ENCODE measurements at places on chromosomes 5 and 9. TPM values are rescaled to one million over a fixed set of nuclear protein-coding genes. Genes with fewer than 3 reads are reported as not detected.
A peak's percentile ranks its signal among the peaks of the same experiment; 100 is the strongest.

The MEGF9 gene
- 2.4 TPM for total RNA-seq

DNA sequence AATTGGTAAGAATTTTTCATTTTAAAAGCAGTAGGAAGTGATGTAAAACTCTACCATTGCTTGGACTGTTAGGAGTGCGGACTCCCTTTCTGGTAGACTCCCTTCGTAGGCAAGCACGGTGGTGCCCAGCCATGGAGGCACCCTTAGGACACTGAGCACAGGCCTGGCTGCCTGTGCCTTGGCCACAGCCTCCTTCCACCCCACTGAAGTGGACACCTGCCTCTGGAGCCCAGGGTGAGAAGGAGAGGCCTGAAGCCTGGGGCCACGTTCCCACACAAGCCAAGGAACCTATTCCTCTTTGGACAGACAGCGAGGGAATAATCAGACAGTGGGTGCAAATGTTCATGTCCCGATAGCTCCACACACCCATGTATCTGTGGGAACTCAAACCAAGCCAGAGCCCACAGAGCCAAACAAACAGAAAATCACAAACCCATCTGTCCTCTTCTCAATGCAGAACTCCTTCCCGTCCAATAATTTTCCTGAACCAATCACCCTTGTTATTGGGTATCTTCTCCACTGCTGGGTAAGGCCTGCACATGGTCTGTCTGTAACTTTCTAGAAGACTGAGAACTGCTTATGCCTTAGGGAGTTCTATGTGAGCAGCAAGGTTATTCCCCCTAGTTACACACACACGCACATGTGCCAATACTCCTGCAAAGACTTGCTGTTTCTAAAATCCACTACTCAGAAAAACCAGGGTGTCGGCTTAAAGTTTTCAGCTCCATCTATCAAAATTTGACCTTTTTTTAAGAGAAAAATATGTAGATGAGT is 45.2 kb downstream of the UBE2QL1 start:
- no peak for DNase-seq

The DNAJA1 gene
- 53.2 TPM for total RNA-seq

DNA sequence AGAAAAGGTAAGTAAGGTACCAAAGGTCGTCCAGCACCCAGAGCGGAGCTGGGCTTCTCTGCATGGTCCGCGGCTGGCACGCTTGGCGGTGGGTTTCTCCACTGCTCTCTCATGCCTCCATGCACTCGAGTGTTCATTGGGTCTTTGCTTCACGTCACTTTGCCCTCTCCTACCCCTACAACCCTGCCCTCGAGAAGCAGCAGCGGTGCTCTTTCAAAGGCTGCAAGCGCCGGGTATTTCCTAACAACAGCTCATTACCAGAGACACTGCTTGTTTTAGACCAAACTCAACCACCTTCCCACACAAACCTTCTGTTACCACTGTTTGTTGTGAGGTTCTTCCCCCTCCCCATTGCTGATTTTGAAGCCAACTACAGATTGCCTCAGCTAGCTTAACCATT is 21.5 kb upstream of the ZBTB34 start:
- DNase-seq = no peak

DNA sequence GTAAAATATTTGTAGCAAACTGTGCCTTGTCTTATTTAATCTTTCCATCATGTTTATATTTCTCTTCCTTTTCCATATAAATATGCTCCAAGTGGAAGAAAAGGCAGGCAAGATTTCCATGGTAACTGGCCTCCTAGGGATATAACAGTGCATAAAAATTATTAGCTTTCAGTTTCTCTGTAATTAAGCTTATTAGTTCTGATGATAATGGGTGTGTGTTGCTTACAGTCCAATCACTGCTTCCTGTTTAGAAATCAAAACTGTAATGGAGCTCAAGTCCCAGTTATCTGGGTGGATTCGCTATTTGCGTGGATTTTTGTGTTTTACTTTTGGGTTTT is 213.0 kb downstream of the PJA2 start:
- no peak for DNase-seq

DNA sequence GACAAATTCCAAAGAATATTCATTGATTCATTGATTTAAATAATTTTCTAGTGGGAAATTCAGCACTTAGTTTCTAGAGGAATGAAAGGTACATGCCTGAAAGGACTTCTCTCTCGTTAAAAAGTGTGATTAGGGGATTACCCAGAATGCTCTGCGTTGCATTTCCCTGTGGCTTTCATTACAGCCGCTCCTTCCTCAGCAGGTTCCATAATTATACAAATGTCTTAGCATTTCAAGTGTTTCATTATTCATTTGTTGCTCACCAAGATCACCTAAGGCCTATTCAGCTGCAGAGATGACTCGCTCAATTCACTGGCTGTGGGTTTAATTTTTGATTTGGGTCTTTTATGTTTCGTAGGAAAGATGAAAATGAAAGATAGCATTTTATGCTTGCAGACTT is 52.8 kb downstream of the SPATA31C2 start:
- no peak for DNase-seq

GRCh38 chr5:91187032-91187431 is 196.1 kb downstream of the ARRDC3 start:
- no peak for DNase-seq

- peak; percentile 75 for DNase-seq
Observed at GRCh38 chr9:96418920-96419690, 935 bp upstream of the ZNF367 start.

DNA sequence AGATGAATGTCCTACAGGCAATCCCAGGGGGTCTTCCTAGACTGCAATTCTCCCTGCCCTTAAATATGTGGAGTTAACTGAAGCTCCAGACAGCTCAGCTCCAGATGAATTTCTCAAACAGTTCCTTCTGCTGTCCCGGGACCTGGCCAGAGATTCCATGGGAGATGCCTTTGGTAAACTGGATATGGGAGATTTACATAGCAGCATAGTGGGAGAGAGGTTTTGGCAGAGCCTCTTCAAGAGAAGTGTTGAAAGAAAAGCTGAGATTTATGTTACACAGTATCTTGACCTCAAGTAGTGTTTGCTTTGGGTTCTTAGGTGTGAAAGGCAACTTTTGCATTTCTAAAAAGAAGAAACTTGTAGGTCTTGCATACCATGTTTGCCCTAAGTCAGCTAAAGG is 364.9 kb downstream of the ARRDC3 start:
- DNase-seq = no peak

DNA sequence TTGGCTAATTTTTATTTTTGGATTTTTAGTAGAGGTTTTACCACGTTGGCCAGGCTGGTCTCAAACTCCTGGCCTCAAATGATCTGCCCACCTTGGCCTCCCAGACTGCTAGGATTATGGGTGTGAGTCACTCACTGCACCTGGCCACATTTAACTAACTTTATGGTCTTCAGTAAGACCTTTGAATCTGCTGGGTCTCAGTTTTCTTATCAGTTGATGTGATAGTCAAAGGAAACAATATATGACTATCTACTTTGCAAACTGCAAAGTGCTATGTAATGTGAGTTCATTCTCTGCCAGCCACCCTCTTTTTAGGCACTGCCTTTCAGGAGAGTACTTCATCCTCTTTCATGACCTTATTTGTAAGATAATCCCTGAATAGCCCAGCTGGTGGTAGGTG is 474.7 kb downstream of the PDE4D start:
- DNase-seq = no peak

GRCh38 chr5:167507463-167508233 is 783.8 kb upstream of the WWC1 start:
- no peak for DNase-seq

DNA sequence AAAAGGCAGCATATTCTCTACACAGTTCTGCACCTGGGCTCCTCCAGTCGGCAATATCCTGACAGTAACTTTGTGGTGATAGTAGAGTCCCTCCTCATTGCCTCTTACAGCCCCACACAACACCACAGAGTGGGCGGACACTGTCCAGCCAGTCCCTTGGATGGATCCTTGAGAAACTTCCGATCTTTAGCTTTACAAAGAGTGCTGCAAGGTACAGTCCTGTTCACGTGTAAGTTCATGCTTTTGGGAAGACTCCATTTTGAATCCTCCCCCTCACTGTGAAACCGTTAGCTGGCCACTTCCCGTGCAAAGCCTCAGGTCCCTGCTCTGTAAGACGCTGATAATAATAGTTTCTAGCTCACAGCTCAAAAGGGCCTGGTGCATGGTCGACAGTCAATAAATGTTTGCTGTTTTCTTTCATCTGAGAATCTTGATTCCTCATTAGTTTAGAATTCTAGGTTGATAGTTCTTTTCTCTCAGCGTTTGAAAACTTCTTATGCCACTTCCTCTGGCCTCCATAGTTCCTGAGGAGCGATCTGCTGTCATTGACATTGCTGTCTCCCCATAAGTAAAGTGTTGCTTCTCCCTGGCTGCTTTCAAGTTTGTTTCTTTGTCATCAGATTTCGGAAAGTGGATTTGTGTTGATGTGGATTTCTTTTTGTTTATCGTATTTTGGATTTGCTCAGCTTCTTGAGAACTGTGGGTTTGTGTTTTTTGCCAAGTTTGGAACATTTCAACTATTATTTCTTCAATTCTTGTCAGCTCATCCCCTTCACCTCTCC is 82.9 kb downstream of the COL23A1 start:
- no peak for DNase-seq

- peak; percentile 83 for DNase-seq
Observed at GRCh38 chr9:81588148-81588871, 101.0 kb downstream of the TLE1 start.

The SH2D3C gene
- total RNA-seq = not detected

DNA sequence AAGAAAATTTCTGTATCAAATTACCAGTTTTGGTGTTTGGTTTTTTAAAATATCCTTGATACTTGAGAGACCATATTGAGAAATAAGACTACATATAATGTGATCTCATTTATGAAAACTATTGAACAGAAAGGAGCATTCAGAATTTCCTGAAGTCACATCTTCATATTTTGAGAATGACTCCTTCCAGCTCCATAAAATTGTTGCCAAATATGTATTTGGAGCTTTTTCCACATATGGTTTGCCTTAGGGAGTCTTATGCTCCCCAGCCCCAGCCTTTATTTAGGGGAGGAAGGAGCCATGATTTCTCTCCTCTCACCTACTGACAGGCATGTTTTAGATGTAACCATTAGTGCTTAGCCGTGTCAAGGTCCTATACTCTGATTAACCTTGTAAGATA is 51.1 kb downstream of the GCNT1 start:
- no peak for DNase-seq

GRCh38 chr5:172529896-172530295 is 75.6 kb upstream of the SH3PXD2B start:
- DNase-seq = no peak

- no peak for DNase-seq
Observed at GRCh38 chr5:87354496-87354895, 58.2 kb downstream of the CCNH start.

DNA sequence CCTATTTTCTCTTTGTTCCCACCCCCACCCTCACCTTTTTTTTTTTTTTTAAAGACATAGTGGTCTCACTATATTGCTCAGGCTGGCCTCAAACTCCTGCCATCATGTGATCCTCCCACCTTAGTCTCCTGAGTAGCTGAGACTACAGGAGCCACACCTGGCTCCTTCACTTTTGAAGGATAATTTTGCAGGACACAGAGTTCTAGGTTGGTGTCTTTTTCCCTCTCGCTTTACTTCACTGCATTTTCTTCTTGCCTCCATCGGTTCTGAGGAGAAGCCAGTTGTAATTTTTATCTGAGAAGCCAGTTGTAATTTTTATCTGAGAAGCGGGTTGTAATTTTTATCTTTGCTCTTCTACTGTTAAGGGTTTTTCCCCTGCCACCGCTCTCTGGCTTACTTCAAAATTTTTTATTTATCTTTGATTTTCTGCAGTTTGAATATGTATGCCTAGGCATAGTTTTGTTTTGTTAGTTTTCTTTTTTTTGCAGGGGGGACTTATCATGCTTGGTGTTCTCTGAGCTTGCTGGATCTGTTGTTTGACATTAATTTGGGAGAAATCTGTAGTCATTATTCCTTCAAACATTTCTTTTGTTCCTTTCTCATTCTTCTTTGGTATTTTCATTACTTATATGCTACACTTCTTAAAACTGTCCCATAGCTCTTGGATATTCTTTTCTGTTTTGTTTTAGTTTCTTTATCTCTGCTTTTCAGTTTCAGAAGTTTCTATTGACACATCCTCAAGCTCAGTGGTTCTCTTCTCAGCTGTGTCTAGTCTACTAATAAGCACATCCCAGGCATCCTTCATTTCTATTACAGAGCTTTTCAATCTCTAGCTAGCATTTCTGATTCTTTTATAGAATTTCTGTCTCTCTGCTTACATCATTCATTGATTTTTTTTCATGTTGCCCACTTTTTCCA is 148.2 kb upstream of the CHD1 start:
- DNase-seq = no peak

The VLDLR gene
- 2.0 TPM for total RNA-seq

DNA sequence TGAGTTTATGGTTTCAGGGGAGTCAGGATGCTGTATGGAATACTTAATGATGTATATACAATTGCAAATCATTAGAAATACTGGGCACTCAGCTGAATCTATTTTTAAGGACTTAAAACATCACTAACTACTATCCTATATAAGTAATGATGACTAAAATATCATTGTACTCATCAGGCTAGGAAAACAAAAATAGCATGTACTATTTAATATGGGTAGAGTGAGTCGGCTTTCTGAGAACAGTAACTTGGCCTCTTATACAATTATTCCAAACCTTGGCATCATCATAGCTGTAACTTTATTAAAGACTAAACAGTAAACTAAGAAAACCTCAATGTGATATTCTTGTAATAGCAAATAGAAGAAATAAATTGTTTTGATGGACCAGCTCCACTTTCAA is 94.5 kb downstream of the PJA2 start:
- DNase-seq = no peak

- DNase-seq = no peak
Observed at GRCh38 chr5:15819617-15820016, 319.6 kb downstream of the FBXL7 start.

GRCh38 chr5:91058575-91058974 is 324.5 kb downstream of the ARRDC3 start:
- DNase-seq = peak; percentile 61

Measured in HT-29 (cell line).